ENCODE measurements at places on chromosomes 13 and 19.
A peak's percentile ranks its signal among the peaks of the same experiment; 100 is the strongest.

DNA sequence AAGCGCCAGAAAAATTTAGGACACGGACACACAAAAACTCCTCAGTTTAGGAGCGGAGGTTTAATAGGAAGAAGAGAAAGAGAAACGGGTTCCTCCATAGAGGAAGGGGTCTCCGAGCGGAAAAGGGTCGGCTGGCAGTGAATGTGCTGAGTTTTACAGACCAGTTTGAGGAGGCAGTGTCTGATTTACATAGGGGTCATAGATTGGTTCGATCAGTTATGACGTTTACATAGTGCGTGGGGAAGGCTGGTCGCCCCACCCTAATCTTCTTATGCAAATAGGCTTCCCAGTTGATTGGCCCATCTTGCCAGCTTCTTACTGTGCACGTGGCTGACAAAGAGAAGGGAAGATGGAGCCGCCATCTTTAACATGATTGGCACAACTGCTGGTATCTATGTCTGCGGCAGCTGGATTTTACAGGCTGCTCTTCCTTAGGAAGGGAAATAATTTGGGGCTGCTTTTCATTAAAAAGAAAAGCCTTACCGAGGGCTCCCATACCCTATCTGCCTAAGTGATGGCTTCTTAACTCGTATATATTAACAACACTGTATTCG, 1.2 kb upstream of the ZNF225 start:
- DNase-seq: peak; percentile 99

DNA sequence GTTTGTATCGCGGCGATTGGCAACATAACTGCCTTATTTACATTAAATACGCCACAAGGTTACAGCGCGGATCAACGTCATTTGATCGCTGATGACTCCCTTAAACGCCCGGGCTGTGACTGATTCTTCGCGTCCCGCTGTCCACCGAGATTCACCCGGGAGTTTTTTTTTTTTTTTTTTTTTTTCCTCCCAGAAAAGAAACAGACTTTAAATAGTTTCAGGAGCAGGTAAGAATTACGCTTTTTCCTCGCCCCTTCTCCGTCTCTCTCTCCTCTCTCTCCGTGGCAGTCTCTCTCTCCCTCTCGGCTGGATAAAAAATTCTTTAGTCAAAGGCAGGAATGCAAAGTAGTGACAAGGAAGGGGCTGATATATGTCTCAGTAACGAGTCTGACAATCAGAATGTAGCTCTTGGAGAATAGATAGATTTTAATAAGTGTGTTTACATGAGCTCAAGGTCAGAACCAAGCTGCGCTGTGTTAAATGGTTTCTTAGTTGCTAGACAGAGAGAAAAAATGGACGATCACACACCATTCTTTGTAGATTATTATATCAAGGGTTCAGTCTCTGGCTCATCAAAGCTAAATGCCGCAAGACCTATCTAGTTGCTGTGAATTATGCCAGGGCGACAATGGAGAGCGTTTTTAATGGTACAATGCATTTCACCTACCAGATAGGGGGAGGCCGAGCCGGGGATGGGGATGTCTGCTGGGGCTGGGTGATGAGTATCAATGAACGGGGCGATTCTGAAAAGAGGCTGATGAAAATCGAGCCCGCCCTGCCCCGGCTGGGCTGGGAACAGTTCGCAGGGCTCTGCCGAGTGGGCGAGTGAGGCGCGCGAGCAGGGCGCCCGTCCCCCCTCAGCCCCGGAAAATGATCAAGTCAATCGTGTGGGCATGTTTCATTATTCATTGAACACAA, 147.2 kb upstream of the ZNF536 start:
- no peak for DNase-seq

GRCh38 chr19:1409204-1410005, 2.0 kb downstream of the DAZAP1 start:
- DNase-seq: no peak

DNA sequence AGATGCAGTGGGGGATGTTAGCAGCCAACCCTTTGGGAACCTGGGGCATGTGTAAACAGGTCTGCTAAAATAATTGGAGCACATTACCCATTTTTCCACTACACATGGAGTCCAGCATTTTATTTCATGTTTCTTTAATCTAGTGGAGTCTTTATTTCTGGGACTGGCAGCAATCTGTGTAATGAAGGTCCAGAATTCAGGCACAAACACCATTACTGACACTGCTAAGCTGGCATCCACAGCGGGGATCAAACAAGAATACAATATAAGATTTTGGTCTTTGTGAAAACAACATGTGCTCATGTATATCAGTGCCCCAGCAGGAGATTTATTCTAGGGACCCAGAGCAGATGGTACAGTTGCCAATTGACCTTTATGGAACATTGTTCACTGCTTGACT, 1587.0 kb upstream of the PRR20A start:
- DNase-seq: no peak

DNA sequence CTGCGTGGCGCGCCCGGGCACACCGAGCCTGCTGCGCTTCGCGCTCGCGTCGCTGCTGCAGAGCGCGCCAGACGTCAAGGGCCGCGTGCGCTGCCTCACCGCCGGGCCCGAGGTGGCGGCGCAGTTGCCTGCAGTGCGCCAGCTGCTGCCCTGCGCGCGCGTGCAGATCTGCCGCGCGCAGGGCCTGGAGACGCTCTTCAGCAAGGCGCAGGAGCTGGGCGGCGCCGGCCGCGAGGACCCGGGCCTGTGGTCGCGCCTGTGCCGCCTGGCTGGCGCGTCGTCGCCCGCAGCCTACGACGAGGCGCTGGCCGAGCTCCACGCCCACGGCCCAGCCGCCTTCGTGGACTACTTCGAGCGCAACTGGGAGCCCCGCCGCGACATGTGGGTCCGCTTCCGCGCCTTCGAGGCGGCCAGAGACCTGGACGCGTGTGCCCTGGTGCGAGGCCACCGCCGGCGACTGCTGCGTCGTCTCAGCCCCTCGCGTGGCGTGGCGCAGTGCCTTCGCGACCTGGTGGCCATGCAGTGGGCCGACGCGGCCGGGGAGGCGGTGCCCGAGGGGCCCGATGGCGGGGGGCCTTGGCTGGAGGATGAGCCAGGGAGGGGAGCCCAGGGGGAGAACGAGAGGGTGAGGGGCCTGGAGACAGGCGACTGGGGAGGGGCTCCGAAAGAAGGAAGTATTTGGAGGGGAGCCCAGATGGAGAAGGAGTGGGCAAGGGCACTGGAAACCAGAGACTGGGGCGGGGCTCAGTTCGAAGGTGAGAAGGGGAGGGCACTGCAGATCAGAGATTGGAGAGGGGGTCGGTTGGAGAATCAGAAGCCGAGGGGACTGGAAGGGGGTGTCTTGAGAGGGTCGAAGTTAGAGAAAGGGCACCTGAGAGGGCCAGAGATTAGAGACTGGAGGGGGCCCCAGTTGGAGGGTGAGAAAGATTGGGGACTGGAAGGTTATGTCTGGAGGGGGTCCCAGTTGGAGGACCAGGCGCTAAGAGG, 24.7 kb downstream of the ZSWIM9 start:
- no peak for DNase-seq

- DNase-seq: no peak
Observed at GRCh38 chr13:60435762-60436374, 38.8 kb downstream of the TDRD3 start.

DNA sequence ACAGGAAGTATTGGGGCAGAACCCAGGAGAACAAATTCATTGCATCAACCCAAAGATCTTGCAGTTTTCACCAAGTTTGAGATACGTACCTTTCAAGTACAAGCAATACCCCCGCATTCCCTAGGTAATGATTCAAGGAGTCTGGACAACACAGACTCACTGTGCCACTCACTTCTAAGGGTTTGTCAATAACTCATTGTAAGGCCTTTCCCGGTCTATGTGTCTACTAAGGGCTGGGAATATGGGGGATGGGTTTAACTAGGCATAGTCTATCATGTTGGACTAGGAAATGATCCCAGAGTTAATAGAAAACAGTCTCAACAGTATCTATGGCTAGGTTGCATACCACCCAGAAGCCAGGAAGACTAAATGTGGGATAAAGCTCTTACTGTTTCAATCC, 8.3 kb upstream of the ITM2B start:
- no peak for DNase-seq

- DNase-seq: peak; percentile 83
Observed at GRCh38 chr19:46299004-46299509, 2.2 kb downstream of the HIF3A start.

GRCh38 chr19:15536350-15536749, 28.0 kb downstream of the CYP4F22 start:
- no peak for DNase-seq

DNA sequence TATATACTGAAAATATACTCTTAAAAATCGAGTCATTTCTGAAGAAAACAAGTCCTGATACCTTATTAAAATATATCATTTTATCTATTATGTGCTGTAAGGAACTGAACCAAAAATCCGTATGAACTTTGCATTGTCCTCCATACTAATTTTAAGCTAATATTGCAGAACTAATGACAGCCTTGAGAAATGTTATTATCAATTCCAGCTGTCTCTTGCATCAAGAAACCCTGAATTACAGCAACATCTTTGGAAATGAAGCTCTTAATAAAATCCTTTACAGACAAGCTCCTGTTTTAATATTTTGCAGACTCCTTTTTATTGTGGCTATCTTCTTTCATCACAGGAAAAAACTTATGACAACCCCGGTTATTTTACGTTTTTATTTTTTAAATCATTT, 1335.3 kb downstream of the EFNB2 start:
- DNase-seq: no peak

GRCh38 chr13:21670883-21671619, at the start of gene FGF9:
TSS of gene FGF9 (plus strand) at chr13:21671073. CDS start at chr13:21671913, 840 bp downstream.
- DNase-seq: peak; percentile 98

DNA sequence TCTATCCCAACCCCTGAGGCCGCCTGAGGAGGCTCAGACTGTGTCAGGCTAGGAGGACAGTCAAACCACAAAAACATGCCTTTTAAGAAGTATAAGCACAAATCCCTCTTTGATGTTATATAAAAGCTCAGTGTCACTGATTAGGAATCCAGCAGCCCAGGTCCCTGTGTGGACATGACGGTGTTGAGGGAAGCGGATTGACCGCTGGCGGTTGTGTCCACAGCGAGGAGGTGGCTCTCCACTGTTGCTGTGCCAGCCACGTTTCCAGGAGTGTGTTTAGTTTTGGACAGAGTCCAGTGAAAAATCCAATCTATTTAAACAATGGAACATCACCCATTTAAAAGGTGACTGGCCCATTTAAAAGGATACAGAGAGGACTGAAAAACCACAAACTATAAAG, 7.5 kb upstream of the GJA3 start:
- DNase-seq: no peak

- DNase-seq: peak; percentile 9
Observed at GRCh38 chr13:35716186-35716585, 239.7 kb upstream of the MAB21L1 start.

DNA sequence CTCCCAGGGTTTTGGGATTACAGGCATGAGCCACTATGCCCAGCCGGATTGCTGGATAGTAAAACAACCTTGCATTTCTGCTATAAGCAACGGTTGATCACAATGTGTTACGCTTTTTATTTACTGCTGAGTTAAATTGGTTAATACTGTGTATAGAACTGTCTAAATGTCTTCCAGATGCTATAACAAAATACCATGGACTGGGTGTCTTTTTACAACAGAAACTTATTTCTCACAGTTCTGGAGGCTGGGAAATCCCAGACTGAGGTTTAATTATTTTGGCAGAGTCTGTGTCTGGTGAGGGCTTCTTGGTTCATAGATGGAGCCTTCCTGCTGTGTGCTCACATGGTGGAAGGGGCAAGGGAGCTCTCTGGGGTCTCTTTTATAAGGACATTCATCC, 65.5 kb downstream of the ING1 start:
- DNase-seq: no peak

GRCh38 chr13:57874530-57874929, 243.0 kb downstream of the PCDH17 start:
- no peak for DNase-seq

GRCh38 chr13:48233046-48233888, at the start of gene ITM2B:
TSS of gene ITM2B (plus strand) at chr13:48233206. CDS start at chr13:48233361, 155 bp downstream.
- peak; percentile 83 for DNase-seq

- DNase-seq: no peak
Observed at GRCh38 chr19:9116547-9116946, 984 bp upstream of the OR7G1 start.

DNA sequence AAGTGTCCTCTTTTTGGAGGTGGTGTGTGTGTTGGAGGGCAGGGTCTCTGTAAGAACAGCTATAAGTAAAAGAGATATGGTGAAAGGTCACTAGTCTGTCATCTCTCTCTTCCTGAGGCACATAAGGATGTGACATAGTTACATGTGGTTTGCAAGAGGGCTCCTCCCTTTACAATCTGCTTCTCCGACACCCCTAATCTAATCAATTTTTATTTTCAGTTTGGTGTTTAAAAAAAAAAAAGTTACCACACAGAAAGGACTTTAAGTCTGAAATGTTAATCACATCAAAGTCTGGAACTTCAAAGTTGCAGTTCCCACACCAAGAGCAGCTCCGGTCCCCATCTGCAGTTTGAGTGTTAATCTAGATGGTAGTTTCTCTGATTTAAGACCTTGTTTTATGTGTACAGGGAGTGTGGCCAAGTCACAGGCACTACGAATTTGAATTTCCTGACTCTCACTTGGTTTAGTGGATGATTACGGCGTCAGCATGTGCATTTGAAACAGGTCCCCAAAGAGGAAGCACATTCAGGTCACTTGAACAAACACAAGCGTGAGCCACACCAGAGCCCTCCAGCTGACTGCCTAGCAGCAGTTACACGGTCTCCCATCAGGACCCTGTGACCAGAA, 53.1 kb downstream of the FOXO1 start:
- DNase-seq: no peak

DNA sequence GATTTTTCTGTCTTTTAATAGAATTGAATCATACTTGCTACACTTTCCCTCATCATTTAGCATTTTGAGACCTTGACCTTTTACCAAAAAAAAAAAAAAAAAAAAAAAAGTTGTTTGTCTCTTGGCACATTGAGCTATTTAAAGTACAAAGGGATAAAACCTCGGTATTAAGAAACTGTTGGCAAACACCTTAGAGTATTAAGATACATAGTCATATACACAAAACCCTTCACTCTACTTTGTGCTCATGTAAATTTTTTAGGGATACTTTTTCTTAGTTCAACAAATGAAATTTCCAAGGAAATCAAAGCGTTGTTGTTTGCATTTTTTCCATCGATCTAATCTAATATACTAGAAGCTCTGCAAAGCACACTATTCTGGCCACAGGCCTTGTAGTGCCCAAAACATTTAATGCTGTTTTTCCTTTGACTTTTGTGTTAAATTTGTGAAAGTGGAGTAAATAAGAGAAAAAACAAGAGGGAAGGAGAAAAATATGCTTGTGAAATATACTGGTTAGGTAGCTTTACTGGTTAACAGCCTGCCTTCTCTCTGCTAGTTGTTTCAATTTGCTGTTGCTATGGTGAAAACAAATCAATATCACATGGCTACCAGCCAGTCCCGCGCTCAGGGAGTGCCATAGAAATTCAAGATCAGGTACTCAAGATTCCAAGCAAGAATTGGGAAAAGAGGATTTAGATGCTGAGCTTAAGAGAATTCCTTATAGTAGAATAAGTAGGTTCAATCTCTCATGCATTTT, 2.6 kb downstream of the MBNL2 start:
- peak; percentile 5 for DNase-seq

- DNase-seq: no peak
Observed at GRCh38 chr19:18344582-18344950, 4.2 kb downstream of the PGPEP1 start.

Measured in DMS53 (cell line).